ENCODE measurements at places on chromosomes 11 and 22.
A peak's percentile ranks its signal among the peaks of the same experiment; 100 is the strongest.

GRCh38 chr22:46068593-46069491, 81.5 kb upstream of the PPARA start:
- DNase-seq: no peak

- no peak for DNase-seq
Measured at GRCh38 chr22:27876684-27877083, 42.4 kb downstream of the PITPNB start.

DNA sequence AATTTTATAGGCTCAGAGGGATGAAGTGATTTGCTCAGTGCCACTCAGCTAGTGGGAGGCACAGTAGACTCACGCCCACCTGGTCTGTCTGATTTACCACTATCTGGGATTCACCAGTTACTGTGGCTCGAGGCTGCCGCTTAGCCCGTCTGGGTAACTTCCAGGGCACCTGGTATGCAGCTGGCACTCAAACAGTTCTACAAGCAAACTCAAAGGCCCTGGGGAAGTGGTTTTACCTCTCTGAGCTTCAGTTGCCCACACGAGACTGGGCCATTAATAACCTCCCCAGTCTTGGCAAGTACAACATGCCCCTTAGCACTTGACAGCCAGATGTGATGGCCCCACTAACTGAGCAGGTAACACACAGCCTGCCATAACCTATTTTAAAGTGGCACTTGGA, 2.6 kb downstream of the GDPD5 start:
- no peak for DNase-seq

DNA sequence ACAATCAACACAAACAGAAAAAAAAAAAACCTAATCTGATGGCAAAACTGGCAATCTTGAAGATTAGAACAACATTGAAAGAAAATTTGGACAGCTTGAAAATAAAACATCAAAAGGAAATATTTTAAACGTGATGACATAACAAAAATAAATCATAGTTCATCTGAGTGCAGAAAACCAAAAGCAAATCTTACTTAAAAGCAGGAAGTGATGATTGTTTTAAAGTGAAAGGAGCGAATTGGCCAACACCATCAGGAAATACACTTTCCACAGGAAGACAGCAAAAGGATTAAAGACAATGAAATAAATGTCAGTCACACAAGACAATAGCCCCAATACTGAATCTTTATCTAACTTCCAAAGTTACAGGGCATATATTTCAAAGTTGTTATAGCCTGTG, 696.5 kb upstream of the CHORDC1 start:
- no peak for DNase-seq

GRCh38 chr11:118012083-118012669, 26.0 kb downstream of the IL10RA start:
- no peak for DNase-seq

DNA sequence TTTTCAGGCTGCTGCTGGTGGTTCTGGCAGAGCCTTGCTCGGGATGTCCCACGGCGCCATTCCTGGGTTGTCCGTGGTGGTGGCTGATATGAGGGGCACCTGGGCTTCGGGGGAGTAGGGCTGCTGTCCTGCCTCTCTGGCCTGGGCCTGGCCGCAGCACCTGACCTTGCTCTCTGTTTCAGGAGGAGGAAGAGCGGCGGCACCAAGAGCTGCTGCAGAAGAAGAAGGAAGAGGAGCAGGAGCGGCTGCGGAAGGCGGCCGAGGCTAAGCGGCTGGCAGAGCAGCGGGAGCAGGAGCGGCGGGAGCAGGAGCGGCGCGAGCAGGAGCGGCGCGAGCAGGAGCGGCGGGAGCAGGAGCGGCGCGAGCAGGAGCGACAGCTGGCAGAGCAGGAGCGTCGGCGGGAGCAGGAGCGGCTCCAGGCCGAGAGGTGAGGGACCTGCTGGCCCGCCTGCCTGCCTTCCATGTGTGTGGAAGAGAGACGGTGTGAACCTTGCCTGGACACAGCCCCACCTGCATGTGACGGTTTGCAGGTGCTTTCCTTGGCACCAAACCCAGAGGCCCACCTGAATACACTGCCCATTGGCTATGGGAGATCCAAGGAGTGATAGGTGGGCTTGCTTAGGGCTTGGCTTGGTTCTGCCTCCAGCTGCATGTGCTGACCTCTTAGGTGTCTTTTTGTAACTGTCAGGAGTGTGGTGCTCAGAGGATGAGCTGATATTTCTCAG, 22.8 kb downstream of the INCENP start:
- no peak for DNase-seq

DNA sequence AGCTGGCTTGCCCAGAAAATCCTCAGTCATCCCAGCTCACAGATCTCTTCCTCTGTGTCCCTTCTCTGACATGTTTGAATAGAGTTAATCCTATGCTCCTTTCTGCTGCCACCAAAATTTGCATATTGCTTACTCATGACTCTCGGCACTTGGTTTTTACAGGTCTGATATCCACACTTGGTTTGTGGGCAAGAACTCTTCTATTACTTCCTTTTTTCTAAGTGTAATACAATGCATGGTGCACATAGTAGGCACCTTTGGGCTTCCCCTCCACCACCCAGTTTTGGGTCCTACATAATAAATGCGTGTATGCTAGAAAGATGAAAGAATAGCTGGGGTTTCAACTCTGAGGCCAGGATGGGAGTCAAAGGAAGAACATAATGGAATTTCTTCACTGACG, 69.7 kb upstream of the GRK3 start:
- DNase-seq: no peak

GRCh38 chr11:126212089-126212660, 593 bp downstream of the FAM118B start:
- DNase-seq: no peak

- DNase-seq: no peak
Measured at GRCh38 chr11:118870396-118871343, 13.0 kb upstream of the CXCR5 start.

DNA sequence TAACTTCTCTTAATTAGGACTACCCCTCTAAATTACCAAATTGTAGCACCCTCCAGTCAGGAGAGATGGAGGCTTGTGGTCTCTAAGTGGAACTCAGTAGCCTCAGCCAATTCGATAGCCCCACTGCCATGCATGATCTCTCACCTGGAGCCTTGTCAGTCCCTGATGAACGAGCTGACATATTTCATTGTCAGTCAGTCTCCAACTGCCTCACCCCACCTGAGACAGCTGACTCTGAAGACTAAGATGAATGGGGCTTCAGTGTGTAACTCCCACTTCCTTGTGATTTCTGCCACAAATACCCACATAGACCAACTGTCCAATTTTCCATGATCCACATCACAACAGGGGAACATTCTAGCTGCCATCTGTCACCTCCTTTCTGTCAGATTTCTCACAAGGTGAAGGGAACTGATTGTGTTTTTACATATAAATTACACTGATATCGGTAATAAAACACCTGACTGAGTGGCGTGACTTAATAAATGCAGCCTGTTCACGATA, 206.5 kb downstream of the FAM181B start:
- DNase-seq: no peak

DNA sequence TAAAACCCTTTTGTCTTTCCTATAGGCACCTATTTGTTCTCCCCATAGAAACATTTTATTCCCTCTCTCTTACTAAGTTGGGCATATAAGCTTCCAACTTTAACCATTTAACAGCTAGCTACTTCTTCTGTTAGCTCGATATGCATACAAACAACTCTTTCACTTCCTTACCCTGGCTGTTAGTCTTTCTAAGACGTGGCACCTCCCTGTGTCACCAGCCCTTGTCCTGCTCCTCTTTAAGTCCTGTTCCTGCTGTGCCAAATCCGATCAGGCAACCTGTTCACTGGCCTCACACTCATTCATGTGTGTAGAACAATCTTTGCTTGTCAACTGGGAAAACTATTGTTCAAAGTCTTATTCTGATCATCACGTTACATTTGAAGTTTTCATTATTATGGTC, 1376.1 kb upstream of the TENM4 start:
- DNase-seq: no peak

GRCh38 chr11:105368711-105369110, 229.1 kb upstream of the CARD18 start:
- no peak for DNase-seq

DNA sequence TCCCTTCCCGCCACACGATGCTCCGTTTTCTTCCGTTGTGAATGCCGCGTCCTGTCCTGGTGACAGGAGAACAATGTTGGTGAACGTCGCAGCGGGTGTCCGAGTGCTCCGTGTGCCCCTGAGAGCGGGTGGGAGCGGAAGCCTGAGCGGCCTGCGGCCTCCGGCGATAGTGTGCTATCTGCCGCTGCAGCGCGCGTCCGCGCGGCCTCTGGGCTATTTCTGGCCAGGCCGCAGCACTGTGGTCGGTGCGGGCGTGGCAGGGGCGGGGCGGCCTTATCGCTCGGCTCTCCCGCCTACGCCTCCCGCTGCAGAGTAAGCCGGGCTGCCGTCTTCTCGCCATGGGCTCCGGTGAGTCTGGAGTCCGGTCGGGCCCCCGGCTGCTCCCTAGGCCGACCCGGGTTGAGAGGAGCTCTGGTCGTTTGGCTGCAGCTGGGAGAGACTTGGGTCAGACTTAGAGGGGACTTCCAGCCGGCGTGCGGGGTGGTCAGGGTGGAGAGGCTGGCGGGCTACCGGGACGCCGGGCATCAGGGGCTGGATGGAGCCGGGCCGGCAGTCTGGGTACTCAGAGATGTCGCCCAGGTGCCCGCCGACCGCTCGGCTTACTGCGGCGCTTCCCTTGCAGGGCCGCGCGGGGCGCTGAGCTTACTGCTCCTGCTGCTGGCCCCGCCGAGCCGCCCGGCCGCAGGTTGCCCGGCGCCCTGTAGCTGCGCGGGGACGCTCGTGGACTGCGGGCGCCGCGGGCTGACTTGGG, at the start of gene GP1BB:
Gene GP1BB (plus strand): TSS at position 308 of the 751 bp plus-strand sequence. CDS start 31 bp downstream, at position 339.
- peak; percentile 38 for DNase-seq

DNA sequence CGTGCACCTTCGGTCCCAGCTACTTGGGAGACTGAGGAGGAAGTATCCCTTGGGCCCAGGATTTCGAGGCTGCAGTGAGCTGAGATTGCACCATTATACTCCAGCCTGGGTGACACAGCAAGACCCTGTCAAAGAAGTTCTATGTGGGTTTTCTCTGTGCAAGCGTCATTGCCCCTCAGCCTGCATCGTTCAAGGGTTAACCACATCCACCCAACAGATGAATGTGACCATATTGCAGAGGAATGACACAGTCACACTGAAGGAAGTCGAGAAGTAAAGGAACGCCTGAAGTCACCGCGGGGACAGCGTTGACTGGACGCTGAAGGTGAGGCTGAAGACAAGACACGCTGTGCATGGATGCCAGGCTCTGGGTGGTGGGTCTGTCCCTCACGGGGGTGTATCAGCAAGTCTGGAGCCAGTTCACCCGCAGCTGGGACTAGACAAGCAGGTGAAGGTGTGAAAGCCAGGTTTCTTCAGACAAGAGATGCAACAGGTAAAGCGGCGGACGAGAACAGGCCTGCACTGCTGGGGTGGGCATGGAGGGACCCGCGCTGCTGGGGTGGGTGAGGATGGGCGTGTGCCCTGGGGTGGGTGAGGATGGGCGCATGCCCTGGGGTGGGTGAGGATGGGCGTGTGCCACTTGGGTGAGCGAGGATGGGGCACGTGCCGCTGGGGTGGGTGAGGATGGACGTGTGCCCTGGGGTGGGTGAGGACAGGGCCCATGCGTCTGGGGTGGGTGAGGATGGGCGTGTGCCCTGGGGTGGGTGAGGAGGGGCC, 36.5 kb upstream of the TOLLIP start:
- no peak for DNase-seq

GRCh38 chr11:8863838-8864237, 47.2 kb upstream of the AKIP1 start:
- no peak for DNase-seq

DNA sequence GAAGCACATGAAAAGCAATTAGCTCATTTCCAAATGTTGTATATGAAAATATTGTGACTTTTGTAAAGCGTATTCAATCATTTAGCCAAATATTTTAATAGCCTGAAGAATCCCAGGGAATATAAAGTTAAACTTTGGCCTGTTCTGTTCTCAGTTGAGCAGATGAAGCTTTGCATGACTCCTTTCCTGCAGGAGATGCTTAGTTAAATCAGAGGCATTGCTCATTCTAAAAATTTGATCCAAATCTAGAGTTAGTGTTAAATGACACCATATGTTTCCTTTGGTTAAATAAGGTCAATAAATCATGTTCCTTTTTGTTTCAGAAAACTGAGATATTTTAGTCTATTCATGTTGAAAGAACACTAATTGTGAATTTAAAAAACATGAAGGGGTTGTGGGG, 51.2 kb upstream of the BIRC3 start:
- DNase-seq: no peak

- no peak for DNase-seq
Measured at GRCh38 chr11:77267962-77268361, 33.5 kb downstream of the GDPD4 start.

- no peak for DNase-seq
Measured at GRCh38 chr11:72379384-72380131, 54.8 kb downstream of the CLPB start.

DNA sequence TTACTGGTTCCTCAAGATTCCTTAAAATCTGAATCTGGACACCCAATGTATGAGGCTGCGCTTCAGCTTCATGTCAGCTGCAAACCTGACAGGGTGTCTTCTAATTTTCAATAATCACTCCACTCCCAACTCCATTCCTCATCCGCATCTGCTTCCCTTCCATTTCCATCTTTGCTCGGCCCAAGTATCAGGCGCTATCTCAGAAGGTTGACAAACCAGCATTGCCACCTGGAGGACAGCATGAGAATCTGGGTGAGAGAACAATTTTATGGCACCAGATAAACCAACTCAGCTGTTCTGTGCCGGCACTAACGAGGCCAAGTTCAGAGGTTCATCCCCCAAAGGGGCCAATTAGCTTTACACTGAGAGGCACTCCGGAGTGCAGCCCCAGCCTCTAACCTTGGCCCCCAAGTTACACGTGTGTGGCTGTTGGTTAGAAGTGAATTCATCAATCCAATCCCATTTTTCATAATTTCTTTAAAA, 79.1 kb upstream of the LMO2 start:
- DNase-seq: peak; percentile 3

DNA sequence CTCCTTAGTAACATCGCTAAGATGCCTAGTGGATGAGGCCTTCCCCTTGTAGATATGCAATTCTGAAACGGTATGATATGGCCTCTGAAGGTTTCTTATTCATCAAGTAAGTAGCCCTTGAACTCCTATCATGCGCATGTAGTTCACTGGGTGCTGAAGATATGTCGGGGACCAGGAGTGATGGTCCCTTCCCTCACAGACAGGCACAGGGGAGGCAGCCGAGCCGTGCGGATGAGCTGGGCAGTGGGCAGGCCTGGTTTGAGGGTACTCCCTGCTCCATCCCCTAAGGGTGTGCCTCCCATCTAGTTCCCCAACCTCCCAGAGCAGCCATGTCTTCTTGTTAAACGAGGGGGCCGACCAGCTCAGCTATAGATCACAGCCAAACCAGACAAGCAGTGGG, 40.1 kb downstream of the TP53I11 start:
- DNase-seq: no peak

- no peak for DNase-seq
Measured at GRCh38 chr11:124707829-124708228, 31.9 kb upstream of the NRGN start.

DNA sequence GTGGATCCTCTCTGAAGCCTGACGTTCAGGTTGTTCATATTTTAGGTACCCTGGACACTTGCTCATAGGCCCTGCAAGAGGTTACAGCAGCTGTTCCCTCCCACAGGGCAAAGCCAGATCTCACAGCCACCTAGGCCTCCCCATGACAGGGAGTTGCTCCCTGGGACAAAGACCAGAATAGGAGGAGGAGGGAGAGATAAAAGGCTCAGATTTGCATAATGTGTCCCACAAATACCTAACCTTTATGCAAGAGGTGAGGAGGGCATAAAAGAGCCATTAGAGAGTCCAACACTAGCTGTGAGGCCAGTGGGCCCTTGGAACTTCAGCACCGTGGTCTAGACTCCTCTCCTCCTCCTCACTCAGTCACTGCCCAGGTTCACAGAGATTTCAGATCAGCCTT, 33.8 kb downstream of the ZNF280B start:
- no peak for DNase-seq

- no peak for DNase-seq
Measured at GRCh38 chr11:134047586-134047999, 21.3 kb upstream of the JAM3 start.

All from stimulated activated CD4-positive, alpha-beta T cell treated with anti-CD3 and anti-CD28 coated beads, Interleukin-4, amount 100 ng/mL, for 1 hour (primary cell).